ENCODE measurements at places on chromosomes 16 and 17. TPM values are rescaled to one million over a fixed set of nuclear protein-coding genes. Genes with fewer than 3 reads are reported as not detected.

- no peak for DNase-seq
Observed at GRCh38 chr16:2422123-2422867, 7.0 kb upstream of the CCNF start.

- DNase-seq, result no peak
Observed at GRCh38 chr17:65020284-65020683, 36.3 kb downstream of the GNA13 start.

DNA sequence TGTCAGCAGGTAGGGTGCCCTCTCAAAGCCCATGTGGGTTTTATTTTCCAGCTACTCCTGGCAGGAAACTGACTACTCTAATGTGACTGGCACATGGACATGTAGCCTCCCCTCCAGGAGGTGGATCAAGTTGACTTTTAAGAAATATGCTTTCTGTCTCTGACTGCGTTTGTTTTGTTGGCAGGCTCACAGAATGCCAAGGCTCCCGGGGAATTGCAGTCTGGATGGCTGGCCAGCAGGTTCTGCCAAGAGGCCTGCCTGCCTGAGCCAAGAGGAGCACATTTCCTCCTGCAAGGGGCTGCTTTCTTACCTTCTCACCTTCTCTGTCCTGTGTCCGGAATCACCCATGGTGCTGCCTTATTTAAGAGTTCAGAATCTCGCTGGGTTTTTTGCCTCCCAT lies 217.3 kb upstream of the ERCC4 start:
- DNase-seq, result no peak

GRCh38 chr17:44137891-44138709 lies 3.6 kb upstream of the HROB start:
- peak; percentile 97 for DNase-seq

DNA sequence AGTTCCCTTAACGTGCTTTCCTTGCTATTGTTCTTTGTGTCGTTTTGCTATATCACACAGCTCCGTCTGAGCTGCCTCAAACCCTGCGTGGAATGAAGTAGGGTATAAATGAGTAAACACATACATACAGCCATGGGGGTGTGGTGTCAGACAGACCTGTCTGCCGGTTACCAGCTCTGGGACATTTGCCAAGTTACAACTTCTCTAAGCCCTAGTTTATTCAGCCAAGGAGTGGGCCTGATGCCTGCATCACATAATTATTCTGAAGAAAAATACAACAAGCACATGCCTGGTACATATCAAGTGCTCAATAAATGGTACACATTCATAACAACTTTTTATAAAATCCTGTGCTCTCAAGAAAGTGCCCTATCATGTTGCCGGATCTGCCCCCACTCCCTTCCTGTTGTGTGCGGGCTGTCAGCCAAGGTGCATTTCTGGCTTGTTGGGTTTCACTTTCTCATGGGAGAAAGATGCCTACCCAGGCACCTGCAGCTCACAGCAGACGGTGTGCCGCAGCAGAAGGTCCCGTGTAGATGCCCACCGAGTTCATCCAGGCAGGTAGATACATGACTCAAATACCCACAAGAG lies 30.5 kb downstream of the SMPD3 start:
- peak; percentile 39 for DNase-seq

GRCh38 chr17:65170839-65171238 lies 33.7 kb downstream of the RGS9 start:
- peak; percentile 95 for DNase-seq

GRCh38 chr17:41925991-41926590 lies 4.3 kb upstream of the ODAD4 start:
- DNase-seq, result no peak

DNA sequence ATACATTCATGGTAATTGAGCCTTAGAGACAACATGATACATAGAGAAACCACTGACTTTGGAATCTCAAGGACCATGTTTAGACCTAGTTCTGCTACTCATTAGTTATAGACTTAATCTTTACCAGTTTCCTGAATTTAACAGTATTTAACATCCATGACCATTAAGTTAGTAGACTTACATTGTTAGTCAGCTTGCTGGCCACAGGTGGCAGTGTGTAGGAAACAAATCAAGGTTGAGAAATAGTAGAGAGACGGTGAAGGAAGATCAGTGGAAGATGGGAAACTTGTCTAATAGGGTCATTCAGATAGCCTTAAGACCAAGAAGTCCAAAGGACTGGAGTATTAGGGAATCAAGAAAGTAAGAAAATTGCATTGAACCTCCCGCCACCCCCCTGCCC lies 31.0 kb downstream of the OMG start:
- DNase-seq, result no peak

DNA sequence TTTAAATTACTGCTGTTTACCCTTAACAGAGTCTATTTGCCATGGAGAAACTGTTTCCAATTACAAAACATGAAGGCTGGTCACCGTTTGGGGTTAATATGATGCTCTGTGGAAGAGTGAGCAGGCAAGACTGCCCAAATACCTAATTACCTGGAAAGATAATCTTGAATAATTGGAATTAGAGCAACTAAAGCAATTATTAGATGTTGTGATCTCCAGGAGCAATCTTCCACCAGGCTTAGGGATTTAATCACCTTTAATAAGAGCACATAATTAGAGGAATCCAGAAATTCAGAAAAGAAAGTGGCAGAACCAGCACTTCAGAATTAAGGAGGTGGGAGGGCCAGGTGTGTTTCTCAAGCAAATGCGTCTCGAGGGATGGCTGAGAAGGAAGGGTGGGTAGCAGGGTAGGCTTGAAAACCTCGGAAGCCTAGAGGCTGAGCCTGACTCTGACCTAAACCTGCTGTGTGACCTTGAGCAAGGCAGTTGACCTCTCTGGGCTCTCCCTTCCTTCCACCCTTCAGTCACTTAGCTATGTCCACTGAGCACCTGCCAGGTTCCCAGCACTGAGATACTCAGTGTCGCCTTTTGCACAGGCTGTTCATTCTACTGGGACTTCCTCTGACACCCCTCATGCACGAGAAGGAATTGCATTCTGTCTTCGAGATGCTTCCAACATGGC lies 113.2 kb downstream of the GSG1L start:
- no peak for DNase-seq

- DNase-seq, result no peak
Observed at GRCh38 chr17:63490329-63490728, 13.5 kb downstream of the ACE start.

DNA sequence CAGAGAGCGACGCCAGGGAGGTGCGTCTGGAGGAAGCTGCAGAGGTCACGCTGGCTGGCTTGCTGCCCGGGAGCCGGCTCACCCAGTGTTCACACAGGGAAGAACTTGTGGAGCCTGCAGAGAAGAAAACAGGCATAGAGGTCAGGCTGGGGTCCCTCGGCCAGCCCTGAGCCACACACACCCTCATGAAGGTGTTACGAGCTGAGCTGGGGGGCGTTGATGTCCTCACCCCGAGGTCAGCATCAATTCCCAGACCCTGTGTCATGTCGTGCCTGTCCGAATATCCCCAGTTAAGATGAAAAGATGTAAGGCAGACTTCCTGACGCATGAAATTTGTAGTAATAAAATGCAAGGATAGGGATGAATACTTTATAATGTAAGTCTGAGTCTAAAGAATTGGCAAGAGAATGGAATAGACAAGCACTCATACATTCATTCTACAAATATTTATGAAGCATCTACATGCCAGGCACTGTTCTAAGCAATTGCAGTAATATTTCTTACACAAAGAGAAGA lies 77.1 kb downstream of the USP31 start:
- DNase-seq, result peak; percentile 92

GRCh38 chr17:34757106-34757505 lies 177.7 kb downstream of the TMEM132E start:
- DNase-seq, result no peak

DNA sequence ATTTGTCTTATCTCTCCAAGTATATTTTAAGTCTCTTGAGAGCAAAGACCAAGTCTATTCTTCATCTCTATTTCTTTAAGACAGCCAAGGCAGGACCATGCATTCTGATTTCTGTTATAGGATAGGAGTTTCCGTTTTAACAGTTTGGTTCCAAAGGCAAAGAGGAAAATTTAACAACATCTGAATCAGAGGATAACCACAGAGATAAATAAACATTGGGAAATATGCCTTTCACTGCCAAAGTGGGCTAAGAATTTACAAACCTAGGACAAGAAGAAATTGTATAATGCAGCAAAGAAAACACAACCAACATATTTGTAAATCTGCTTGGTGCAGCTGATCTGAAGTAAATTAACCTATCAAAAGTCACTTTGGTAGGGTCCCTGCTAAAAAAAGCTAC lies 37.7 kb downstream of the USP32 start:
- DNase-seq, result peak; percentile 65

DNA sequence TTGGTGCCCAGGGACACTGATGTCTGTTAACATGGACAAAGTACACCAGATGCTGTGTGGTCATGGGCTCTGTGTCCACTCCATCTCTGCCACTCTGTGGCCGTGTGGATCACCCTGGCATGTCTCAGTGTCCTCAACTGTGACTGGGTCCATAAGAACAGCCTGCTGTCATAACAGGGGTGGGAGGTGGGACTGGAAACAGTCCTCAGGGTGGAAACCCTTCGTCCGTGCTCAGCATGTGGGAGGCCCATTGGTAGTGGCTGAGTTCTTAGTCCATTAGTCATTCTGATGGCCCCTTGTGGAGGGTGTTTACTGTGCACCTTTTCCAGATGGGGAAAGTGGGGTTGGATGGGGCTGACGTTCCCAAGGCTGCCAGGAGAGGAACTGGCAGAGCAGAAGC lies 12.8 kb downstream of the FLYWCH2 start:
- DNase-seq, result no peak

DNA sequence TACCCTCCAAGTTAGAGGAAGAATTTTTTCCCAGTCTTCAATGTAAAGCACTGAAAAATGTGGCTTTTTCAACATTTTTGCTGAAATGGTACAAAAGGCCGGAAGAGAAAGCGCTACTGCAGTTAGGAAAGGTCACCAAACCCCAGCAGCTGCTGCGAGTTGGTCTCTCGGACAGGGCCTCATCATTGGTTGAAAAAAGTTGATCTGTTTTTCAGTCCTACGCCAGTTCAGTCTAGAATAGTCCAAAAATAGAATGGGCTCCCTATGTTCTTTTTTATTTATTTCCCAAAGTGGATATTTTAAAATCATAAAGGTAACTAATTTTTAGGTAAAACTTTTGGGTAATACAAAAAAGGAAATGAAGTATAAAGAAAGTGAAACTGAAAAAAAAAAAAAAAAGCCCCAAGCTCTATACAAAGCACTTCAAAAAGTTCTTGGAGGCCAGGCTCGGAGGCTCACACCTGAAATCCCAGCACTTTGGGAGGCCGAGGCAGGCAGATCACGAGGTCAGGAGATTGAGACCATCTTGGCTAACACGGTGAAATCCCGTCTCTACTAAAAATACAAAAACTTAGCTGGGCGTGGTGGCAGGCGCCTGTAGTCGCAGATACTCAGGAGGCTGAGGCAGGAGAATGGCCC lies 17.4 kb downstream of the ADAP2 start:
- no peak for DNase-seq

DNA sequence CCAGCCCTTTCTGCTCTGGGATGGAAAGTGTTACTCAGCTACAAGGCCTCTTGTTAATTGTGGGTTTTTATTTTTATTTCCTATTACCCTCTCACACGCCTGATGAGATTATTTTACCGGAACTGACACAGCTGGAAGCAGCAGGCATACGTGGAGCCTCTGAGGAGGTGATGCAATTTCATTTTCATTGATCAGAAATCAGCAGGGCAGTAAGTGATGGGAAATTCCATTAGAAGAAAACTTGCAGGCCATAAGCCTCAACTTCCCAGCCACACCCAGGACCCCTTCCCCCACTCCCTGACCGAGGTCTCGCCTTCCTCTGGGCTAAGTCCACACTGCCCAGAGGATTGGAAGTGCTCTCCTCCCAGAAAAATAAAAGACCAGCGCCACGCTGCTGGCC lies 69.7 kb downstream of the ZFHX3 start:
- peak; percentile 14 for DNase-seq

DNA sequence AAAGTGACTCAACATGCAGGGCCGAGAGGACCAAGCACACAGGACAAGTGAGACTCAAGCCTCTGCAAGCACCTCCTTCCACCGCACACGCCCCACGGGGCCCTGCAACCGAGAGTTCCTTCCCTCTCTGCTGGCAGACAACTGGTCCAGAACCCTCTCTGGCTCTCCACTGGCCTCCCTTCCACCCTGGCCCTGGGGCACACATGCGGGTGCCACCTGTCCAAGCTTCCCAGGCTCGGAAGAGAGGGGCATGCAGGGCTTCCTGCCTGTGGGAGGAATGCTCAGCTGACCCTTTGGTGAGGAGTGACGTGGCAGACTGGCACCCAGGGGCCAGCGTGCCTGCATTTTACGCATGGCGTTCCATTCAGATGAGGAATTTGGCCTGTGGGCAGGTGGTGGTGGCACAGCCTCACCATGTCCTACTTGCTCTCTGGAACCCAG lies 59.8 kb downstream of the PIPOX start:
- no peak for DNase-seq

- no peak for DNase-seq
Observed at GRCh38 chr16:5504064-5504781, 406.6 kb upstream of the EEF2KMT start.

DNA sequence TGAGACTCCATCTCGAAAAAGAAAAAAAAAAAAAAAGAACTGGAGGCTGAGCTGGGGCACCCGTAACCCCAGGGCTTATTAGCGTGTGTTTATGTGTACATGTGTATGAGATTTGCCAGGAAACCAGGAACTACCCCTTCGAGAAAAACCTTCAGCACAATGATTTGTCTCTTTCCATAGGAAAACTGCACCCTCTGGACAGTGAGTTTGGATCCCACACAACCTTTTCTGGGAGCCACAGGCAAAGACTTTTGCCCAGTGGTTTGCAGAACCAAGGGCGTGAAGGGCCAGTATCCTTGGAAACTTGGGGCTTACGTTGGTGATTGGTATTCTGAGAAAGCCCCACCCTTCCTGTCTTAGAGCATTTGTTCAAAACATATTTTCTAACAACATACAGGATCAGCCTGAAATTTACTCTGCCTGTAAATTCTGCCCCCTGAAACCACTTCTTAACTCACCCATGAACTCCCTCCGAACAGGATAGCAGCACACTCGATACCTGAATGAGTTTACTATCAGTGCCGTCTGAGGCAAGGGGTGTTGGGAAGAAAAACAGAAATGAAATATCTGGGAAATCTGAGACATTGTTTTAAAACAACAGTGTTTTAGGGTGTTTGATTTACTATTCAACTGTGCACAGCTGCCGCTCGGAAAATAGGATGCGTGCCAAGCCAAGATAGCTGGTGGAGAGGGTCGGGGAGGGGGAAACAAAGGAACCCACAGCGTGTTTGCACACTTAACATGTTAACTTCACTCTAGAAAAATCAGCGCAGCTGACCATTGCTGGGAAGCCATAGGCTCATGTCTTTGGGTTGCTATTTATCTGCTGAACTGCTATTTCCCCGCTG lies 40.2 kb upstream of the MAF start:
- no peak for DNase-seq

DNA sequence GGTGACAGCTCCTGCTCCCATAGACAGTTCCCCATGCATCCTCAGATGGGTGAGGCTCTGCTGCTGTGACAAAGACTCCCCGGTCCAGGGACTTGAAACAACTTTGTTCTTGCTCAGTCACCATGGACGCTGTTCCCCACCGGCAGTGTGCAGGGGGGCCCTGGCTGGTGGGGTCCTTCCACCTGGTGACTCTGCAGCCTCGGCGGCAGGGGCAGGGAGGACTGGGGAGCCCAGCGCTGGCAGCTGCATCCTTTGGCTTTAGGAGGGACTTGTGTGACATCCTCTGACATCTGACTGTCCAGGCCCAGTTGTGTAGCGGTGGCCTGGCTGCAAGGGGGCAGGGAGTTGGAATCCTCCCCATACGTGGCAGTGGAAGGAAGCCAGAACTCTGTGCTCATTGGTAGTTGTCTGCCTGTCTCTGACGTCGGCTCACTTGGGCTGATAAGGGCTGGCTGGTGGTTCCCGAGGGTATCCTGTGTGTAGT lies 107.3 kb downstream of the CMIP start:
- DNase-seq, result peak; percentile 69

The CCT6B gene
- total RNA-seq, result 0.44 TPM

The PPP1R1B gene
- not detected for total RNA-seq

The CHD9NB gene
- under 0.01 TPM for total RNA-seq

The TBX21 gene
- not detected for total RNA-seq

The KCNJ12 gene
- not detected for total RNA-seq

The TTLL6 gene
- not detected for total RNA-seq

All from lung microvascular endothelial cell (primary cell).